NCI-H82 (cell line): ENCODE measurements at places on chromosomes 13 and 19.

DNA sequence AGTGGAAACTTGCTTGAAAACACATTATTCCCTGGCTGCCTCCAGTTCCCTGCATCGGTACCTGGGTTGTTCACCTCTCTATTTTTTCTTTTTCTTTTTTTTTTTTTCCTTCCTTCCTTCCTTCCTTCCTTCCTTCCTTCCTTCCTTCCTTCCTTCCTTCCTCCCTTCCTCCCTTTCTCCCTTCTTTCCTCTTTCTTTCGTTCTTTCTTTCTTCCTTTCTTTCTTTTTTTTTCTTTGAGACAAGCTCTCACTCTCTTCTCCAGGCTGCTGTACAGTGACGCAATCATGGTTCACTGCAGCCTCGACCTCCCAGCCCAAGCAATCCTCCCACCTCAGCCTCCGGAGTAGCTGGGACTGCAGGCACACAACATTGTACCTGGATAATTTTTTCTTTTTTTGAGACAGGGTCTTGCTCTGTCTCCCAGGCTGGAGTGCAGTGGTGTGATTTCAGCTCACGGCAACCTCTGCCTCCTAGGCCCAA is 3.4 kb upstream of the RASAL3 start:
- no peak for DNase-seq

- DNase-seq, result peak; percentile 78
These were observed 13.4 kb upstream of the SIGLEC12 start for GRCh38 chr19:51514866-51515481.

GRCh38 chr19:35755131-35755549 is 1.7 kb downstream of the HSPB6 start:
- peak; percentile 88 for DNase-seq

- no peak for DNase-seq
These were observed 1.5 kb downstream of the ZNF101 start for GRCh38 chr19:19670070-19670551.

DNA sequence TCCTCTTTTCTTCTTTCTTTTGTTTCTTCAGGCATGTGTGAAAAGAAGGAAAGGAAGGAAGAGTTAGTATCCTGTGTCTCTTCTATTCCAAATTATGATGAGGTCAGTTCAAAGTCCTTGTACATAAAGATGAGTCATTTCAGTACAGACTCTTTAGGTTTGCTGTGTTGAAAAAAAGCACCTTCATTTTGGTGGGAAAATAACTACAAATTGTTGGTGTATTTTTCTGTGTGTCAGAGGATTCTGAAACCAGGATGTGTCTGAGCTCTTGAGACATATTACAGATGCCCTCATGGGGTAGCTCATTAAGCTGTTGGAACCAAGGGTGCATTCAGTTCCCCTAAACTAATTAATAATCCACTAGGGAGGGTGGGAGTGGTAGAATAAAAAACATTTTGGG is 5.8 kb upstream of the HSPH1 start:
- DNase-seq, result no peak

DNA sequence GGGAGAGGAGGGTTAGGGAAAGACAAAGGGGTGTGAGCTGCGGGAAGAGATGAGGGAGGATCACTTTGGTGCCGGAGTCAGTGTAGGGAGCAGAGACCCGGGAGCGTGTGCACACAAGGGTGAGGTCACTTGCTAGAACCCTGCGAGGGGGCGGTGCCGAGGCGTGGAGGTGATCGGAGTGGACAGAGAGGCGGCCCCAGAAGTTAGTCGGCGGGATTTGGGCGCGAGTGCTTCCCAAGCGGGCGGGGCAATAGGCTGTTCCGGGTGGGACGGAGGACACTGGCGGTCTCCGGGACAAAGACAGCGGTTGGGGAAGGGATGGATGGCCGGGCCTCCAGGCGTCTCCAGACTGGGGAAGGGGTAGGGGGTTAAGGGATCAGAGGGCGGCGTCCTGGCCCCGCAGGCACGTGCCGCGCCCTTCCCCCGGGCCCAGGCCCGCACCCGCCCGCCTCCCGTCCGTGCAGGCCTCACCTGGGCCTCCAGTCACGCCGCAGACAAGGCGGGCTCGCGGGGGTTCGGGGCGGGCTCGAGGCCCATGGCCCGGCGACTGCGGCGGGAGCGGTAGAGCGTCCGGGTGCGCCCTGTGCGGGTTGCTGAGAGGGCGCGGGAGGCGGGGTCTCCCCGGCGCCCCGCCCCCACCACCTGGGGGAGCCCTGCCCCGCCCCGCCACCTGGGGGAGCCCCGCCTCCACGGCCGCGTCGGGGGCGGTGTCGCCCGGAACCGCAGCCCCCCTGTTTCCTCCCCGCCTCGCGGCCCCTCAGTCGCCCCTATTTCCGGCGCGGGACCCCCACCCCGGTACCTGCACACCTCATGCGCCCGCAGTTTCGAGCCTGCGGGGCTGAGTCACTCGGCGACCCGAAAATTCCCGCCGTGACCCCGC is at the start of gene LPAR2:
TSS of gene LPAR2 (minus strand) at position 600 of the 880 bp plus-strand sequence. CDS start 945 bp downstream, outside the sequence.
- peak; percentile 84 for DNase-seq

DNA sequence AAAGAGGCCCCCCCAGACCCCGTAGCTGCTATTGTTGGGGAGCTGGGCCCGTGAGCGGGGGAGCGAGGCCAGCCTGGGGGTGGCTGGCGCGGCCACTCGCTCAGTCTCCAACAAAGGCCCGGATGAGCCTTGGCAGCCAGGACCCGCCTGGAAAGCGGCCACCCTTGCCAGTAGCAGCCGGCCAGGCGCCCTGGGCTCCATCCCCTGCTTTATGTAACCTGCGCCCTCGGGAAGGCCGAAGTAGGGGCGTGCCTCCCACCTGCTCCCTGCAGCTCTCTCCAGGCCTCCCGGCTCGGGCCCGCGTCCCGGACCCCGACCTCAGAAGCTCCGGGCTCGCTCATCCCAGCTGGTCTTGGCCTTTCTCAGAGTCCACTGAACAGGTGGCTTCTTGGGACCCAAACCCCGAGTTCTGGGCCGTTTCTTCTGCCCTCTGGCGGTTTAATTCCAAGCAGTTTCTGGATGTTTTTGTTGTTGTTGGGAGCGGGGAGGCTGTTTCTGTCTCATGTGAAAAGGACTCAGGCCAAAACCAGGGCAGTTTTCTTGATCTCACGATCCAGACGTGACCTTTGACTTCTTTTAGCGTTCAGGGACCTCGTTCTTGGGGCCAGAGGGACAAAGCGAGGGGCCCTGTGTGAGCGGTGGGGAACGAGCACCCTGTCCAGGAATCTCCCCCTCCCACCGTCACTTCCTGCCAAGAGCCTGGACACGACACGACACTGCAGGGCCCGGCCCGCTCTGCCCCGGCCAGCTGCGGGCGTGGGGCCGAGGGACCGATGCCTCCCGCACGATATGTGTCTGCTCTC is 1.2 kb downstream of the CDC34 start:
- peak; percentile 54 for DNase-seq

- peak; percentile 99 for DNase-seq
These were observed 1.7 kb upstream of the PCDH17 start for GRCh38 chr13:57629821-57630235.

- DNase-seq, result no peak
These were observed 560 bp downstream of the NDUFA7 start for GRCh38 chr19:8320564-8321066.

- no peak for DNase-seq
These were observed 117.7 kb upstream of the CACNA1A start for GRCh38 chr19:13623716-13624710.

DNA sequence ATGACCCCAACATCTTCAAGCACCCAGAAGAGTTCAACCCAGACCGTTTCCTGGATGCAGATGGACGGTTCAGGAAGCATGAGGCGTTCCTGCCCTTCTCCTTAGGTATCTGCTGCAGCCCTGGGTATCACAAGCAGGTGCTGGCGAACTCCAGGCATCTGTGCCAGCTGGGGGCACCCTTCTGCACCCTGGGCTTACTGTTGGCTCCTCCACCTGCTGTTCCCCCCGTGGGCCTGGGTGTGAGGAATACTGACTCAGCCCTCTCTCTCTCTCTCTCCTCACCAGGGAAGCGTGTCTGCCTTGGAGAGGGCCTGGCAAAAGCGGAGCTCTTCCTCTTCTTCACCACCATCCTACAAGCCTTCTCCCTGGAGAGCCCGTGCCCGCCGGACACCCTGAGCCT is 13.0 kb downstream of the CYP2S1 start:
- no peak for DNase-seq

DNA sequence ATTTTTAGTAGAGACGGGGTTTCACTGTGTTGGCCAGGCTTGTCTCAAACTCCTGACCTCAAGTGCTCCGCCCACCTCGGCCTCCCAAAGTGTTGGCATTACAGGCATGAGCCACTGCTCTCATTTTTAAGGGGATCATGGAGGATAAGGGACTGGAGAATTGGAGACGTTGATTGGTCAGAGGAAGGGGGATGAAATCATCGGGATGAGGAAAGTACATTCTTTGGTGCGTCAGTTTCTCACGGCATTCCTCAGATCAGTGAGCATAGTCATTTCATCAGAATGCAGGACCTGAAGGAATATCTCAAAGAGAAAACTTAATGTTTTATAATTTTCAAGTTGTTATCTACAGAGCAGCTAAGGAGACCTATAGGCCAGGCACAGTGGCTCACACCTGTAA is 14.0 kb downstream of the ZNF114 start:
- DNase-seq, result no peak

GRCh38 chr13:94656176-94656575 is 54.5 kb downstream of the GPR180 start:
- no peak for DNase-seq

- peak; percentile 20 for DNase-seq
These were observed 12.2 kb downstream of the ABCC4 start for GRCh38 chr13:95289020-95289444.
